ENCODE measurements at places on chromosomes 2 and 18. TPM values are rescaled to one million over a fixed set of nuclear protein-coding genes. Genes with fewer than 3 reads are reported as not detected.

DNA sequence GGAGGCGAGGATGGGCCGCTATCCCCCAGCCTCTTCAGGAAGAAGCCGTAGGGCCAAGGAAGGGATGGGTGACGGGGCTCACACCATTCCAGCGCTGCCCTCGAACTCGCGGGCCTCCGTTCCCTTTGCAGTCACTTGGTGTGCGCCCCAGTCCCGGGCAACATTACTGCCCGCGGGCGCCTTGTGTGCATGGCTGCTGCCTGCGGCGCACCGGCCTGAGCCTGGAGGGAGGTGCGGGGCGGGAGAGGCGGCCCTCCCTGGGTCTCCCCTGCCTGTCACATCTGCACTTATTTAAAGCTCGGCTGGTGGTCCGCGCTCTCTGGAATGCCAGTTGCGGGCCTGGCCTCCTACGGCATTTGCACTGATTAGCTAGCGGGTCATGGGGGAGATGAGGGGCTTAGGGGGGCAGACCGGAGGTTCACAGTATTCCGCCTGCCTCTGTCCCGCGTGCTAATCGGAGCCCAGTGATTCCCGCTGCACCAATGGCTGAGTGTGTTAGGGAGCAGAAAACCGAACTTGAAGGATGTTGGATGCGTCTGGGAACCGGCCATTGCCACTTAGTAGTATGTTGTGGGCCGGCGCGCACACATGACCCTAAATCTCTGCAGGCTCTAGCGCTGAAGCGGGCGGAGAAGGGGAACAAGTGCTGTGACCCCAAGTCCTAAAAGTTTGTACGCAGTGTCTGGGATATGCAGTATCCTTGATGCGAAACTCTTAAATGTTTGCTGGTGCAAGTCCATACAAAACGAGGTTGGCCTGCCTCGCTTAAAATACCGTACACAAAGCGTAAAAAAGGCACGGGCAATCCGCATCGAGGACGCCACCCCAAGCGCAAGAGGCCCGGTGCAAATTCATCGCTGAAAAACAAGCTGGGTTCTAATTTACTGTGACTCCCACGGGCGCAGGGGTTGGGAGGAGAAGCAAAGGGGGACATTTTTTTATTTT, 161.2 kb upstream of the SIX2 start:
- no peak for DNase-seq

DNA sequence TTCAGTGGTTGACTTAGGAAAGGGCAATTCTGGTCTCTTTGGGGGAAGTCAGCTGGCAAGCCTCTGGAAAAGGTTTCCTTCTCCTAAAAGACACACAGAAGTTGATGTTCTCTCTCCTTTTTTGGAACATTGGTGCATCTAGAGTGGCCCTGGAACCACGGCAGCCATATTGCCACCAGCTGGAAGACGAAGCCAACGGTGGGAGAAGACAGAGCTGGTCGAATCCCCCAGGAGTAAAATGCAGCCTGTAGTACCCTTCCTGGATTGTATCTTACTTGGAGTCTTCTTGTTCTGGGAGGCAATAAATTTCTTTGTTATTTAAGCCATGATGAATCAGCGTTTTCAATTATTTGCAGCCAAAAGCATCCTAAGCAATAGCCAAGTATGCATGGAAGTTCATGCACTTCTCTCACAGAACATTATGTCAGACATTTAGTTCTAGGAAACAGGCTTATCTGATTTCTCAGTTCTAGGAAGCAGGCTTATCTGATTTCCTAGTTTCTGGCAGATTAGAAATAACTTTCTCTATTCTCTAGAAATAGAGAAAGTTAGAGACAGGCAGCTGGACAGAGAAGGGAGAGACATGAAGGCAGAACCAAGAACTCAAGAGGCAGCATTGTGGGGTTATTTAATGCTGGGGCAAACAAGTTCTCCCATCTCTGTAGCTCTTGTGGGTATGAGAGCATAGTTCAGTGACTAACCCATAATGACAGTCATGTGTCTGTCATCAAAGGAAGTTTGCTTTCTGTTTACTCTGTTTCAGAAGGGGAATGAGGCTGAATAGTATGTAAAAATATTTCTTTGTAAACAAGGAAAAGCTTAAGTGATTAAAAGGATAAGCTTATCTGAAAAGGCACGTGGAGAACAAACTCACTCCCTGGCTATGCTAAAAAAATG, 40.5 kb upstream of the NABP1 start:
- DNase-seq, result no peak

DNA sequence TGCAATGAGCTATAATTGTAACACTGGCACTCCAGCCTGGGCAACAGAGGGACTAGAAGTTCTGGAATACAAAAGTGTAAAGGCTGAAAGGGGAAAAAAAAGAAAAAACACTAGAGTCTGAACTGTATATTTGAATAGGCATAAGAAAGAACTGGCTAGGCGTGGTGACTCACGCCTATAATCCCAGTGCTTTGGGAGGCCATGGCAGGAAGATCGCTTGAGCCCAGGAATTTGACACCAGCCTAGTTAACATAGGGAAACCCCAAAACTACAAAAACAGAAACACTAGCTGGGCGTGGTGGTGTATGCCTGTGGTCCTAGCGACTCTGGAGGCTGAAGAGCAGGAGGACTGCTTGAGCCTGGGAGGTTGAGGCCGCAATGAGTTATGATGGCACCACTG, 70.6 kb downstream of the SAP130 start:
- no peak for DNase-seq

DNA sequence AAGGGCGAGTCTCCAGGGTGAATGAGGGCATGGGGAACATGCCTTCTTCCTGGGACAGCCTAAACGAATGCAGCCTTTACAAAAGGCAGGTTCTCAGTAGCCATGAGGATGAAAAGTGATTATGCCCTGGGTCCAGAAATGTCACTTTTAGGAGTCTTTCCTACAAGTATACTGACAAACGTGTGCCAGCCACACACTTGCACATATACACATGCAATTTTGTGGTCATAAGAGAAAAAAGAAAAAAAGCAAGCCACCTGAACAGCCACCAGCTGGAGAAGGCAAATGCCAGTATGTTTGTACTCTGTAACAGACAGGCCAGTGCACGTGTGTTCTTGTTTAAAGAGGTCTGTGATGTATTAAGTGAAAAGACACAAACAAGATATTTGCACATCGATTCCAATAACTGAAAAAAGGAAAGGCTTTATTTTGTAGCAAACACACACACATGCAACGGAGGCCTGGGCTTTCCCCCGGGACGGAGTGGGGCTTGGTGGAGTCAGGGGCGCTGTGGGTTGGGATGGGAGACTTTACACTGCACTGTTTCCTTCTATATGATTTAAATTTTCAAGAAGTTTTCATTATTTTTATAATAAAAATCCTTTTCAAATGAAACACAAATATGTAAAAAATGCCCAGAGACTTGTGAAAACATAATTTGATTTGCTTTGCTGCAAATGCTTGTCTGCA, 108.4 kb downstream of the FAM210A start:
- no peak for DNase-seq

Gene CKAP2L
- 0.49 TPM for total RNA-seq

Gene IL1RN
- total RNA-seq, result 11.9 TPM

Gene CTIF
- 37.7 TPM for total RNA-seq

Gene STK39
- total RNA-seq, result 10.5 TPM

Measured in upper lobe of left lung (tissue), 6 donors.